ENCODE measurements at places on chromosomes 1 and 21.
A peak's percentile ranks its signal among the peaks of the same experiment; 100 is the strongest.

GRCh38 chr1:28417926-28418637, 48.5 kb downstream of the PHACTR4 start:
- no peak for DNase-seq

DNA sequence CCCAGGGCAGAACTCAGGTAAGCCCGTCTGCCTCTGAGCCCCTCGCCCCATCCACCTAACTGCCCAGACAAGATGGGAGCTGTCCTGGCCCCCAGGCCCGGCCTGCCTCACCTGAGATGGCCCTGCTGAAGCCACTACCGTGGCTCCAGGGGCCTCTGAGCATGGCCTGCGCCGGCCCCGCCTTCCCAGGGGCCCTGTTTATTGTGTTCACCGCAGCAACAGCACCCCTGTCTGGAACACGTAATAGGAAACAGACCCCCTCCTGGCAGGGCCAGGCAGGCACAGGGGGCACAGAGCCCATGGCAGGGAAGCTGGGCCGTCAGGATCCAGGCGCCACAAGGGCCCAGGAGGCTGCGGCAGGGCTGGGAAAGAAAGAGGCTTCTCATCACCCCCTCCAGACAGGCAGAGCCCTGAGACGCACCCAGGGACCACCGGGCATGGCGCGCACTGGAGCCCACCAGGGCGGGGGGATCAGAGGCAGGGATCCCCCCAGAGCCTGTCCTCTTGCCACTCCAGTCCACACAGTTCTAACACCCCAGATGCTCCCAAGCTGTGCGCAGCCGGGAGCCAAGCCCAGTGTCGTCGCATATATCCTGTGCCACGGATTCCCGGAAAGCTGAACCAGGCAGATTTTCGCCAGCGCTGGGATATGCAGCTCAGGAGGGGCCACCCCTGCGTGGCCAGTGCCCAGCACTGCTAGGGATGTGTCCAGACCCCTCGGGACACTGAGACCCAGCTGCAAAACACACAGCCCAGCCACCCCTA, 62.6 kb downstream of the ARHGEF16 start:
- DNase-seq: no peak

GRCh38 chr1:199377211-199377610, 650.3 kb upstream of the NR5A2 start:
- no peak for DNase-seq

GRCh38 chr21:39020751-39021477, 162.3 kb downstream of the PSMG1 start:
- DNase-seq: no peak

DNA sequence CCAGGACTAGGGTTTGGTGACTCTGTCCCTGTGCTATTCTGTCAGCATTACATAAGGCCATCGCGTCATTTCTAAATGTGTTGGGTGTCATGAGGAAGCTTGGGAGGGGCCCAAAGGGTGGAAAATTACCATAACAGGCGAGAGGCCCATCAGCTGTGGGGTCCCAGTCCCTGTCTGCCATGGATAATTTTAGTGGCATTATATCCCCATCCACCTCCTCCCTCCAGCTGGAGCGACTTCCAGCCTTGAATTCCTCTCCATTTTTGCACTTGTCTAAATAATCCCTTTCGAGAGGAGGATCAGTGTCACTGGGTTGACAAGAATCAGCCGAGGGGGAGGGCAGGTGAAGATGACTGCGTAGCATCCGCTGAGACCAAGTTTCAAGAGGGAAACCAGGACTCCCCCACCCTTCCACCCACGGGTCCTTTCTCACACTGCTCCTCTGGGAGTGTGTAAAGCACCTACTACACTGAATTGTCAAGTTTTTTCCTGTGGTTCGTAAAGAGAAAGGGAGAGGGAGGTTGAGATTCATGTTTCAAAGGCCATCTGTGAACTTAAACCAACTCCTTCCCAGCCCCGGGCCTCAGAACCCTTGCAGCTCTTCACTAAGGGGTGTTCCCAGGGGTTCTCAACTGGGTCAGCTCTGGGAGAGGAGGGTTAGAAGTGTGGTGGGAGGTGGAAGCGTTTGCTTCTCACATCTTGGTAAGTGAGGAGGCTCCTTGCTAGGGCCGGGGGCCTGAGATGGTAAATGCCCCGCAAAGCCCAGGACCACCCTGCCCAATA, 29.2 kb downstream of the VASH2 start:
- DNase-seq: no peak

DNA sequence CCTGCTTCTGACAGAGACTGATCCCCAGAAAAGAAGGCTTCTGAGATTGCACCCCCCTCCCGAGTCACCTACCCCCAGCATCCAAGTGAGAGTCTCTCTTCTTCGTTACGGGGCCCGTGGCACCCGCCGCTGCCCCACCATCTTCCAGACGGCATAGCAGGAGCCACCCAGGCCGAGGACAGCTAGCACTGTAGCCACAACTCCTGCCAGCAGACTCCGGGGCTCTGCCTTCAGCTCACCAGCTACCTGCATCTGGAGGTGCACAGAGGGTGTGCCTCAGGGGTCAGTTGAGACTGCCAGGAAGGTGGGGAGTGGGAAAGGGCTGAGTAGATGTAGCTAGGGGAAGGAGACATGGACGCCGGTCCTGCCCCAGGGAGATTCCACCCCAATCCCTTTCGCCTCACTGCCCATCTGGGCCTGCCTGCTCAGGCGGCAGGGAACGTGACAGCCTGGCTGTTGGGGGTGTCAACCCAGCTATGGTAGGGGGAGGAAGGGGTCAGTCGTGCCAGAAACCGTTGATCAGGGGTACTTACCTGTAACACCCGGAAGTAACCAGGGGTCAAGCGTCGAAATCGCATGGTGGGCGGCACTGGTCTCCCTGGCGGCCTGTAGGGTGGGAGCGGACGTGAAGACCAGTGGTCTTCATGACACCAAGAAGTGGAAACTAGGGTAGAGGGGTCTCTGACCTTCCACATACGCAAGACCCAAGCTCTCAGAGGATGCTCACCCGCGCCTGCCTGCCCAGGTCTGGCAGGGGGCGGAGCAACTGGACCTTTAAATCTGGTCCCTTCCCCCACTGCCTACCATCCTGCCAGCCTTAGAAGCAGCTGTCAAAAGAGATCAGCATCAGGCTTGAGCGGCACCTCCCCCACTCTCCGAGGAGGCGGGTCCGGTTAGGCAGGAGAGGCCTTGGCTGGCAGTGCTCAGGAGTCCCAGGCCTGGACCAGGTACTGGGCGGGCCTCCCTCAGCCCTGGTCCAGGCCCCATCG, at the start of gene ZNF593OS:
TSS of gene ZNF593OS (minus strand) at position 749 of the 989 bp plus-strand sequence. CDS start at position 578, 171 bp downstream.
- DNase-seq: no peak

GRCh38 chr1:165612062-165612461, 19.0 kb upstream of the MGST3 start:
- no peak for DNase-seq

- DNase-seq: no peak
Observed at GRCh38 chr1:63537940-63538339, 14.6 kb downstream of the EFCAB7 start.

DNA sequence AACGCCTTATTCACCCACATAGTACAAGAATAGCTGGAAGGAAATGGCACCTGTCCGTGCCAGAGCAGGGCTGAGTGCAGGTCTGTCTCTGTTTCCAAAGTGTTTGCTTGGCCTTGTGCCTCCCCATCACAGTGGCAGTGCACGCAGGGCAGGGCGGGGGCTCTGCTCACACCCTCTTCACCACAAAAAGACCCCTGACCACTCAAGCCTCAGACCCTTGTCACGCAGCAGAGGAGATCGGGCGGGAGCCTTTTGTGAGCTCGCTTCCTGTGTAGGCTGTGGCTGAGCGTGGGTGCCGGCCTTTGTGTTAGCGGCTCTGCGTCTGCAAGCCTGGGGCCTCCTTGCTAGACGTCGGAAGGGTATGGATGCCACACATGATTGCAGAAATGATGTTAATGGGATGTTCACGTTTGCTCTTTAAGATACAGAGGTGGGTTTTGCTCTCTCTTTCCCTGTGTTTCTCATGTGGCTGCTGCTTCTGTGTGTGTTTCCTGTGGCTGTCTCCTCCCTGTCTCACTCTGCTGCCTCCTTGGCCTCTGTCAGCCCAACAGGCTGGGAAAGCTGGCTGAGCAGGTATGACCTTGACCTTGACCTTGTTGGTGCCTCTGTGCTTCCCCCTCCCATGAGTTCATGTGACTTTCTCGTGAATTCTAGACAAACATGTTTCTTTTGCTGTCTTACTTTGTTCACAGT, 45.4 kb downstream of the S100B start:
- peak; percentile 41 for DNase-seq

DNA sequence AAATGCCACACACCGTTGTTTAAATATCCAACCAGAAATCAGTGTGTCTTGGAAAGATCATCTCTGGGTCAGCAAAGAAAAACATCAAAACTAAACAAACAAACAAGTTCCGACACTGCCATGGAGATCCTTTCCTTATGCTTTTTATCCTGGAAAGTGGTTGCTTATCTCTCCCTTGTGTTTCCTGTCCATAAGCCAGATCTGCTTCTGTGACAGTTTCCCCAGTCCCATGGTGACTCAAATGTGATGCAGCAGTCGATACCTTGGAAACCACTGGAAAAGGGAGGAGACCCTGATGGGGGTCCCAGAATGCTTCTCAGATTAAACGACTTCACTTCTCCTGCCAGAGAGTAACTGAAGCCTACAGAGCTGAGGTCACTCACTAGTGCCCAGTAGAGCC, 94.7 kb downstream of the DMRTA2 start:
- no peak for DNase-seq

DNA sequence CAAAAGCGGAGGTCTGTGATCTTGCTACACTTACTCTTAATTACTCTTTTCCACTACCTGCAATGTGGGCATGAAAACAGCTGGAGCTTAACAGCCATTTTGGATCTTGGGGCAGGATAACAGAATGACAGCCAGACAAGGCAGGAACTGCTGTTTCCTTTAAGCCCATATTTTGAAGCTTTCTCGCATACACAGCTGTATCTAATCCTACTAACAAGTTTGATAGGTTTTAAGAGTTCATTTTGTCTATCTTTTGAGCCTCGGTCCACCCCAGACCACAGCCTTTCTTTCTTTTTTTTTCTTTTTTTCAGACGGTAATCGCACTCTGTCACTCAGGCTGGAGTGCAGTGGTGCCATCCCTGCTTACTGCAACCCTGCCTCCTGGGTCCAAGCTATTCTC, 42.4 kb upstream of the CRB1 start:
- DNase-seq: no peak

GRCh38 chr1:204602111-204602579, 83.4 kb downstream of the LRRN2 start:
- no peak for DNase-seq

- no peak for DNase-seq
Observed at GRCh38 chr1:222852326-222852725, 37.5 kb downstream of the DISP1 start.

DNA sequence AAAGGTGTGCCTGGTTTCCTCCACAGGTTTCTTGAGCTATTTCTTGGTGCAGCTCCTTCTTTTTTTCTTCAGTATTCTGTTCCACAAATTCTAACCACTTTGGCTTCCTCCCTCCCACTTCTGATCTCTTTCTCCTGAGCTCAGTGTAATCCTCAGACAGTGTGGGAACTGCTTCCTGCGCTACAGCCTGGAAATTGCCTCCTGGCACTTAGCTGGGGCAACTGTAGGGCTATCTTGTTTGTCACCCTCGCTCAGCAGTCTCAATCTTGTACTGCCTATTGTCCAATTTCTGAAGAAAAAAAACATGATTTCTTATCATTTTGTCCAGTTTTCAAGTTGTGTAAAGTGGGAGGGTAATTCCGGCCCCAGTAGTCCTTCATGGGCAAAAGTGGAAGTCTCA, 24.0 kb upstream of the GALNT2 start:
- no peak for DNase-seq

DNA sequence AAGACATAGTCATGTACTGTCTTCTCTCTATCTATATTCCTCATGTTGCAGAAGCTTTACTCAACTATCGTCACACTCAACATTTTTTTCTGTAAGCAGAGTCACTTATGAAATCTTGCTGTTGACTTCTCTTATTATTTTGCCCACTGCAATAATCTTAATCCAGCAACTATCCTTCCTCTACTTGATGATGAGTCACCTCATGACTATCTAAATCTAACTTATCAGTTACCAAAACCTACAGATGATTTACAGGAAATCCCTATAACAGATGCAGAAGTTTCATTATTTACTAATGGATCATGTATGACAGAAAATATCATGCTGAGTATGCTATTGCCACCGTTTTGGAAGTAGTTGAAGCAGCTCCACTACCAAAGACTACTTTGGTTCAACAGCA, 378.9 kb downstream of the DUSP10 start:
- DNase-seq: no peak

DNA sequence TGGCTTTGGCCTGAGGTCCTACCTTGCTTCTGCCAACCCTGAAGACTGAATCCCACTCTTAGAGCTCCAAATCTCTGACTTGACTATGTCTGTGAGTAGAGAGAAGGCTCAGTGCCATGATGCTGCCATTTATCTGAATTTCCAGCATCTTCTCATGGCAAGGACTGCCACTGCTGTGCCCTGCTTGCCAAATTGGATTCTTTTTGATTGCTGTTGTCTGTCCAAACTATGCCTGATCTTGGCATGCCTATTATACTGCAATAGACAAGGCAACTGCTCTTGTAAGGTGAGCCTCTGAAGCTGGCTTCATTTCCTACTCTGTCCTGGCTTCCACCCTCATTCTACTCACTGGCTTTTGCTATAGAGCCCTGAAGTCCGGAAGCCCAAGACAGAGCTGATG, 210.2 kb downstream of the SLC44A5 start:
- no peak for DNase-seq

GRCh38 chr1:115452600-115453329, 114.7 kb upstream of the NGF start:
- DNase-seq: no peak

GRCh38 chr1:183711741-183712361, 58.7 kb upstream of the APOBEC4 start:
- no peak for DNase-seq

GRCh38 chr1:230598745-230599144, 43.5 kb upstream of the COG2 start:
- no peak for DNase-seq

DNA sequence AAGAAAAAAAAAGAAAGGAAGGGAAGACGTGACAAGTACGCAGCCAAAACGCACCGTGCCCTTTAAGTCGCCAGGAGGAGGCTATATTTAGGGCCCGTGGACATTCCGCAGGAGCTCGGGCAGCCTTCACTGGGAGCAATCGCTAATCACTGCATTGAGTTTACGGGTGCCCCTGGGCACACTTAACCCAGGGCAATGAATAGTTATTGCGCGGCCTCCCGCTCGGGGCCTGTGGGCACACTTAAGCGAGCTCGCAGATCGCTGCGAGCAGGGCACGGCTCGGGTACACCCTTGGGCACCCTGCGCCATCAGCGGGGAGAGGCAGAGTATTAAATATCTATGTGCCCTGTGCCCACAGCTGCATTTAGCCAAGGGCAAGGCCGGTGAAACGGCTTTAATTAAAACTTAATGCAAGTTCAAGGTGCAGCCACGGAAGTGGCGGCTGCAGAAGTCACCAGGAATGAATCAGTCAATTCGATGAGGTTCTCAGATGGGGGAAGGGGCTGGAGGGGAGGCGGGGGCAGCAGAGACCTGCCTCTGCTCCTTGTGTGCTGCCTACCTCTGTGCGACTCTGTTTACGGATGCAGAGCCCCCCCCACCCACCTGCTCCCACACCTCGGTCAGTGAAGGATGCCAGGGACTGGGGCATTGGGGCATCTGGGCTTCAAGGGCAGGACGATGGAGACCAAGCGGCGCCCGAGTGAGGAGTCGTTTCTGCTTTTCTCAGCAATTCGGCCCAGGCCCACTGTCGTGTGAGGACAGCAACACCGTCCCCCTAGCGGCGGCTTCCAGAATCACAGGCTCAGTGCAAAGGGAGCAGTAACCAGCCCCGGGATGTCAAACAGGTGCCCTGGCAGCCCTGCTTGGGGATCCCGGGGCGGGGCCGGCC, 51.8 kb upstream of the TARDBP start:
- DNase-seq: peak; percentile 52

All from stimulated activated CD8-positive, alpha-beta memory T cell treated with anti-CD3 and anti-CD28 coated beads, Interleukin-12 subunit alpha, Interleukin-12 subunit beta, amount 100 ng/mL, for 4 hours (primary cell).